WTC11 (cell line): ENCODE measurements at places on chromosomes 1 and 21.

DNA sequence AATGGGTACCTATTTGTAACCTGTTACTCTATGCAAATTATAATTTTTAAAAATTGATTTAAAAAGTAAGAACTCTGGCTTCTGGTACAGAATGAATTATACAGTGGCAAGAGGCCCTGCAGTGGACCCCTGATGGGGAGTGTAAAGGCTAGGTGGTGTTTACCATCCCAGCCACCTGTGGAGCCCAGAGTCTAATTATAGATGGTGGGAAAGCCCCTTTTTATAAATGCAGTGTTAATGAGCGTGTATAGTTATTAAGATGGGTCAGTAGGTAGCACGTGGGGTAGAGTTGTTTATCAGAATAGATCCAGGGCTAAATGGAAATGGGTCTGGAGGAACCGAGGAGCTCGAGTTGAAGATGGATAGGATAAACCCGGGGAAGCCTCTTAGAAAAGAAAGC is 13.9 kb upstream of the PRELP start:
- no peak for DNase-seq

DNA sequence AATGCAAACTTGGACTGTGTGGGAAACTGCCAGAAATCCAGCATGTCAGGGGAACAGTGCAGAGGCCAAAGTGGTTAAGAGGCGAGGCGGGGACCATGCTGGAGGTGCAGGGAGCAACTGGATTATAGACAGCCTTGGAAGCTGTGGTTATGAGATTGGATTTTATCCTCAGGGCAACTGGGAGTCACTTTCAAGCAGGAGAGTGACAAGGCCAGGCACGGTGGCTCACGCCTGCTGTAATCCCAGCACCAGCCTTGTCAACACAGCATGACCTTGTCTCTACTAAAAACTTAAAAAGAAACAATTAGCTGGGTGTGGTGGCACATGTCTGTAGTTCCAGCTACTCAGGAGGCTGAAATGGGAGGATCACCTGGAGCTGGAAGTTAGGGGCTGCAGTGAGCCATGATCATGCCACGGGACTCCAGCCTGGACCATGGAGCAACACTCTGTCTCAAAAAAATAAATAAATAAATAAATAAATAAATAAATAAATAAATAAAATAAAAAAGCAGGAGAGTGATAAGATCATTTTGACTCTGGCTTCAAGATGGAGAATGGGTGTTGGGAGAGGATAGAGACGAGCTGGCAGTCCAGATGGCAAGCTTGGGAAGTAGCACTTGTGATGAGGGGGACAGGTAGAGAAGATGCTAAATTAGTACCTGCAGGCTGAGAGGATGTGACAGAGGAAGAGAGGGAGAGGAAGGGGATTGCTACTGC is 3.5 kb downstream of the HAPLN2 start:
- no peak for DNase-seq

DNA sequence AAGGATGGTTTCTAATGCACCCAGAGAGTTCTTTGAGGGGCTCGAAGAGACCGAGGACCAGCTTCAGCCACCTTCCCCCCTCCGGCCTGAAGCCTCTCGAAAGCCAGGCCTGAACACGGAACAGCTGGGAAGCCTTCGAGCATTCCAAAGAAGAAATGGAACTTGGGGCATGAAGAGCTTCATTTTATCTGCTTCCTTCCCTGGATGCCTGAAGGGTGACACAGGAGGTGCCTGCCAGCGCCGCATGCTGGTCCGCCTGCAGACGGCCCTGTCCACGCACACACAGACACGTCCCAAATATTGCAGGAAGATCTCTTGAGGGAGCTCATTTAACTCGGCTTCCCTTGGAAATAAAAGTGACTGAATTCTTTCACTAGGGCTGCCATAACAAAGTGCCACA is 73.7 kb downstream of the TOMM20 start:
- DNase-seq, result no peak

DNA sequence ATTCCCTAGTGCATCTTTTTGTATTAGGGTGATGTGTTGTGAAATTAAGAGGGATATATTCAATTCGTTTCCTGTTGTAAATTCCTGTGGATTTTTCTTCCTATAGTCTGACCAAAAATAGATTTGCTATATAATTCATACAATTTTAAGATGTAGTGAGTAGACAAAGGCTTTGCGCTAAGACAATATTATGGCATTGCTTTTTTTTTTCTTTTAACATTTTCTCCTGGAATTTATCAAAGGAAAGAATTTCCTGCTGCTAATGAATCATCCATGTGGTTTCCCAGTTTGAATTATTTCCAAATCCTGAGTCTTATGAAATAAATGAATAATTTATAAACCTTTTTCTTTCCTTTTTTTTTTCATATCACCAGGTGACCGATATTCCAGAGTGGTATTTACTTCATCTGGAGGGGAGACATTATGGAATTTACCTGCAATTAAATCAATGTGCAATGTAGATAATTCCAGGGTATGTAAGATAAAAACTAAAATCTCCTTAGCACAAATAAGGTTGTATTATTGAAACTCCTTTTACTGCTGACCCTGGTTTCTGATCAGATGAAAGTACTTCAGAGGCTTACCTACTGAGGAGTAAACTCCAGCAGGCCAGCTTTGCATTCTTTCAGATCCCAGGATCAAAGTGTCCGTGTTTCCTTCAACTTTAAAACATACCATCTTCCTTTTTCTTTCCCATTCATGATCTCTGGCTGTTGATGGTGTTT is 148.4 kb downstream of the TLR5 start:
- DNase-seq, result no peak

DNA sequence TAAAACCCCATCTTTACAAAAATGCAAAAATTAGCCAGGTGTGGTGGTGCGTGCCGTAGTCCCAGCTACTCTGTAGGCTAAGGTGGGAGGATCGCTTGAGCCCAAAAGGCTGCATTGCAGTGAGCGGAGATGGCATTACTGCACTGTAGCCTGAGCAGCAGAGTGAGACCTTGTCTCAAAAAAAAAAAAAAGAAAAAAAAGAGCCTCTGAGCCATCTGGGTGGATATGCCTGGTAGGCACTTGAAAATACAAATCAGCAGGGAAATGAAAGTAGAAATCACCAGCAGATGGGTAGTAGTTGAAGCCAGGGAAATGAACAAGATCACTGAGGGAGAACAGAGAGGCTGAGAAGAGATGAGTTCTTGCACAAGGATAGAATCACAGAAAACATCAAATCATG is 131.0 kb upstream of the HMCN1 start:
- no peak for DNase-seq

DNA sequence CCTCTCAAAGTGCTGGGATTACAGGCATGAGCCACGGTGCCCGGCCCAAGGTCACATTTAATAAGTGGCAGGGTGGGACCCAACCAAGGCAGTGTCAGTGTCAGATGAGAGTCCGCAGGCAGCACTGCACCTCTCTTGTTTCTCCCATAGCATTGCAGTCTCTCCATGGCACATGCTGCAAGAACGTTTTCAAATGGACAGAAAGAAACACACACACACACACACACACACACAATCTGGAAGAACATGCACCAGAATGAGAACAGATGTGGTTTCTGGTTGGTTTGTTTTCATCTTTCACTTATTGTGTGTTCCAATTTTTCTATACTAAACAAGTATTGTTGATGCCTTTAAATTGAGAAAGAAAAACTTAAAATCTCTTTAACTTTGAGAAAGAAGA is 126.5 kb downstream of the SYF2 start:
- no peak for DNase-seq

DNA sequence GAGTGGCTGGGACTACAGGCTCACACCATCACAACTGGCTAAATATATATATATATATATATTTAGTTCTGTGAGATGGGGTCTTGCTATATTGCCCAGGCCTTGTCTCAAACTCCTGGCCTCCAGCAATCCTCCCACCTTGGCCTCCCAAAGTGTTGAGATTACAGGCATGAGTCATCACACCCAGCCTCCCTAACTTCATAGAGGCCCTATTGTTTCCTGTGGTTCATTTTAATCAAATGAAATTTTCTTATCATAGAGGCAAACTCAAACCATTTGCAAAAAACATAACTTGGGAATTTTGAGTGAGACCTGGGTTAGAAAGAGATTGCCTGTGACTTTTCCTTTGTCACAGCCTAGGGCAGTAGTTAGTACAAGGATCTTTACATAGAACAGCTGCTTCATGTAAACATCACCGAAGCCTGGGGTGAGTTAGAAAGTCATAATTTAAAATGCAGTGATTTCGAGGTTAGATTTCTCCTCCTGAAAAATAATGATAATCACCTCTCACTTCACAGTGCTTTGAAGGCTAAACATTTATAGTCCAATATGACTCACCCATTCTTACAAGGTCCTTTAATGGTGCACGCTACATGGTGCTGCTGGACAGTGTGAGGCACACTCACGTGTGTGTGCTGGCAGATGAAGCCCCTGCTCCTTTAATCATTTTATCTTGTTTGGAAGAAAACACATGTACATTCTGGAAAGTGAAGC is 188.9 kb downstream of the RHOU start:
- DNase-seq, result no peak

GRCh38 chr1:186494832-186495271 is 33.9 kb upstream of the PDC start:
- DNase-seq, result no peak

- DNase-seq, result no peak
Measured at GRCh38 chr1:191575746-191576145, 582.5 kb upstream of the RGS18 start.

- DNase-seq, result no peak
Measured at GRCh38 chr1:6223617-6224016, 12.1 kb downstream of the ICMT start.

DNA sequence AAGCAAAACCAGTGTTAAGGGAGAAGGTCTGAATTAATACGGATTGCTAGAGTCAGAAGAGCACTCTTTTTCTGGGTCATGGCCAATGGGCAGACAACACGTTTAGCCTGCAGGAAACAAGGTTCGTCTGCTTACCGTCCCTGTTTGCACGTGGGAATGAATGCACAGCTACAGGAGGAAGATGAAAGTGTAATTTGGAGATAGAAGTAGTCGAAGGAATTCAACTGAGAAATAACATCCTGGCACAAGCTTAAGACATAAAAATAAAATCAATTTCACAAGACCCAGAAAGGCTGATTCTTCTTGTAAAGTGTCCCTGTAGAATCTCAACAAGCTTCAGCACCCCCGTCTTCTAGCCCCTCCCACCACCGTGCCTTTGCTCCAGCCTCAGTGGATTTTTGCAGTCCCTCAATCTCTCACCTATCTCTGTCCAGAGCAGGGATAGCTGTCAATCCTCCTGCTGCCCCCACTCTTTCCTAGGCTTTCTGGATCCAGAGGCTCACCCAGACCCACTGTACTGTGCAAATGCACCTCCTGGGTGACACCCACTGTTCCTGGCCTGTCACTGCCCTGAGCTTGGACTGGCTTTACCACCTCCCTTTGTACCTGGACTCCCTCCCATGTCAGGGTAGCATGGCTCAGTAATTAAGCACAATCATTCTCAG is 60.6 kb downstream of the C1orf94 start:
- DNase-seq, result no peak

DNA sequence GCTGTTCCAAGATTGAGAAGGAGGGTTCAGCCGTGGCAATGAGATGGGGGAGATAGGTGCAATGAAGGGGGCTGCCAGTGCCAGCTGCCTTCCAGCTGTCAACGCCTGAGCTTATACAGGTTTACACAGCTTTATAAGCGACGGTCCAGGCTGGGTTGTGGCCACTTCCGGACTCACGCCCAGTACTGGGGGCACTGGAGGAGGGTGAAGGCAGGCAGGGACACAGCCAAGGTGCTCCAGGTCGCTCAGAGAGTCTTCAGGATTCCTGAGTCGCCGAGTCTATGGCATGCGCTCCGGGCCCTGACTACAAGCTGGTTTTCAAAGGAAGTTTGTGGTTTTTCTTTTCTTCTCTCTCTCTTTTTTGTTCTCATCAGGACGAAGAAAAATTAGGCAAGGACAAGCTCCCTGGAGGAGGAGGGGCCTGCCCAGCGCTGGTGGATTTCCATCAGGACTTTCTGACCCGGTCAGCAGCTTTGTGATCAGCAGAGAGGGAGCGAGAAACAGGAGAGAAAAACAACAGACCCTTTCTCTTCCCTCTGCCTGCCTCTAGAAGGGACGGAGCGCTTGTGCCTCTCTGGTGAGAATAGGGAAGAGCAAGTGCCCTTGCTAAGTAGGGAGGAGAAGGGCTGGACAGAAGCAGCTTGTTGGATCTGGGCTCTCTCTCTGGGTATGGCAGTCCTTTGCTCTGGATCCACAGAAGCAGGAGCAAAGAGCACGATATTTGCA is at the start of gene MINDY1:
Gene MINDY1 (minus strand): TSS at position 576 of the 726 bp plus-strand sequence. CDS start 4,285 bp downstream, outside the sequence.
- DNase-seq, result peak; percentile 73

DNA sequence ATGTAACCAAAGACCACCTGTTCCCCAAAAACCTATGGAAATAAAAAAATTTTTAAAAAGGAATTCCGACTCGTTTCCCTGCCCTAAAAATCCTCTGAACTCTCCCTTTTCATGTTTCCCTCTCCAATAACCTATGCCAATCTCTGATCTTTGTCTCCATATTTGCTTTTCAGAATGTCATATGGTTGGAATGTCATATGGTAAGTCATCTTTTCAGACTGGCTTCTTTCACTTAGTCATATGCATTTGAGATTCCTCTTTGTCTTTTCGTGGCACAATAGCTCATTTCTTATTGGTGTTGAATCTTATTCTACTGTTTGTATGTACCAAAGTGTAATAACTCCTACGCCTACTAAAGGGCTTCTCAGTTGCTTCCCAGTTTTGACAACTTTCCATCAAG is 117.5 kb downstream of the BACH1 start:
- DNase-seq, result no peak

- DNase-seq, result no peak
Measured at GRCh38 chr1:35264871-35265270, 3.6 kb upstream of the ZMYM4 start.

DNA sequence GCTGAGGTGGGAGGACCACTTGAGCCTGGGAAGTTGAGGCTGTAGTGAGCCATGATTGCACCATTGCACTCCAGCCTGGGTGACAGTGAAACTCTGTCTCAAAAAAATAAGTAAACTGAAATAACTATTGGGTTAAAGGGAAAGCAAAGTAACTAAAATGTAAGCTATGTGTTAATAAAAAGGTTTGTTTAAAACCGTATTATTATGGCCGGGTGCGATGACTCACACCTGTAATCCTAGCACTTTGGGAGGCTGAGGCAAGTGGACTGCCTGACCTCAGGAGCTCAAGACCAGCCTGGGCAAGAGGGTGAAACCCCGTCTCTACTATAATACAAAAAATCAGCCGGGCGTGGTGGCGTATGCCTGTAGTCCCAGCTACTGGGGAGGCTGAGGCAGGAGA is 27.0 kb downstream of the NVL start:
- no peak for DNase-seq

DNA sequence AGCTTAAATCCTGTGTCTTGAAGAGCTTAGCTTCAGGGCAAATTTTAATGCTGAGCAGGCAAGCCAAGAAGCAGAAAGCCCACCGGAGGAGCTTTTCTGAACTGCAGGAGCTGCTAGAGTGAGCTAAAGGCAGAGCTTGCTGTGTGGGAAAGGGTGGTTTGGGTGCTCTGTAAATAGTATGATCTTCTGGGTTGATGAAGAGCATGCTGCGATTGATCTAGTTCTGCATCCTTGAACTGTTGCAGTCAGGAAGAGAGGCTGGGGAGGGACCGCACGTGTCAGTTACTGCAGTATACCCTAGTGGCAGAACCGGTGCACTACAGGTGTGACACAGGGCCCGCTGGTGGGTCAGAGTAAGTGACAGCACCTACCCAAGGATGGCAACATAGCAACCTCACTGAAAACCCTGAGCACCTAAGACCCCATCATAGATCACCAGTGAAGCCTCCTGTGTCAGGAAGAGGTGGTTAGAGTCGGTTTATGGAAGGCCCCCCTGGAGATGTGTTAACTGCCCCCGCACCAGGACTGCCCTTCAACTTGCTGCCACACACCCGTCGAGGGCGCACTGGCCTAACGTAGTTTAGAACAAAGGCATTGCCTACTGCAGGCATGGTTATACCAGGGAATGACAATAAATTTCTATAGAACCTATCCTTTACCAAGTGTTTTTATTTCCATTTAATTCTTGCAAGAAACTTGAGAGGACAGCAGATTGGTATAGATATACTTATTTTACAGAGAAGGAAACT is 146.0 kb upstream of the KIAA0040 start:
- DNase-seq, result peak; percentile 85
